ENCODE measurements at places on chromosomes 12 and 14.

DNA sequence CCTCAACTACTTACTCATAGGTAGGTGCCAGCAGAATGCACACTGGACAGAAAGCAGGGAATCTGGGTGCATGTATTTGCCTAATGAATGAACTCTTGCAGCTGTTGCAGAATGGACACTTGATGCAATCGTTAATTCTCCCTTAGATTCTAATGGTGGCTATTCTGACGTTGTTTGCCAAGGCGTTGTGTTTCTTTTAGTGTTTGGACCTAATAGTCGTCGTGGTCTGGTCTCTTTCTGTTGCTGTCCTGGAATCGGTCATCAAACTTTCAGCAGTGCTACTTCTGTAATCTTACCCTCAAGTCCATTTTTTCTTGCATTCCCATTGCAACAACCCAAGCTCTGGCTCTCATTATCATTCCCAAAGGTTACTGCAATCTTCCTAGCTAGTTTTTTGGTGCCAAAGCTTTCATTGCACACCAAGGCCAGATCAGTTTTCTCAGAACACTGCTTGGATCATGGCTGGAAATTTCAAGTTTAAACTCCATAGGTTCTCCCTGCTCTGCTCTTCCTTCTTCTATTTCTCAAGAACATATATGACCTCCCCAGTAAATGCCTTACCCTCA lies 31.3 kb downstream of the BMP4 start:
- DNase-seq: no peak

DNA sequence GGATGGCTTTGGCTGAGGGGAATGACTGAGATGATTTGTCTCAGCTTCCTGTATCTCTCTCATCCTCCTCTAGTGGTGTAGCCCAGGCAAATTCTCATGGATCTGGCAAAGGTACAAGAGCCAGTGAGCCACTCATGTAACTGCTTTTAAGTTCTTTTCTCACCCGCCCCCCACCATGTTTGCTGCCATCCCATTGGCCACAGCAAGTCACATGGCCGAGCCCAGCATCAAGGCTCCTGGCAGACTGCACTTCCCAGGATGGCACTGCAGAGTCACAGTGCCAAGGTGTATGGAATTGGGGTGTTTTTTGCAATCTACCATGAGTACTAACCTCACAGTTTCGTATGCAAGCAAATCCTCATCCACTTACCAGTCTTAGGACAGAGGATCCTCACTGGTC lies 50.9 kb downstream of the CHST11 start:
- DNase-seq: no peak

GRCh38 chr12:77115471-77115870 lies 50.1 kb upstream of the E2F7 start:
- DNase-seq: no peak

GRCh38 chr12:127260999-127261398 lies 1006.0 kb upstream of the TMEM132C start:
- DNase-seq: no peak

- peak; percentile 20 for DNase-seq
Observed at GRCh38 chr14:21734457-21735074, 60.9 kb upstream of the OR4E1 start.

- no peak for DNase-seq
Observed at GRCh38 chr12:94951071-94951934, 52.2 kb downstream of the NDUFA12 start.

GRCh38 chr12:105585107-105585506 lies 254.6 kb downstream of the C12orf75 start:
- no peak for DNase-seq

DNA sequence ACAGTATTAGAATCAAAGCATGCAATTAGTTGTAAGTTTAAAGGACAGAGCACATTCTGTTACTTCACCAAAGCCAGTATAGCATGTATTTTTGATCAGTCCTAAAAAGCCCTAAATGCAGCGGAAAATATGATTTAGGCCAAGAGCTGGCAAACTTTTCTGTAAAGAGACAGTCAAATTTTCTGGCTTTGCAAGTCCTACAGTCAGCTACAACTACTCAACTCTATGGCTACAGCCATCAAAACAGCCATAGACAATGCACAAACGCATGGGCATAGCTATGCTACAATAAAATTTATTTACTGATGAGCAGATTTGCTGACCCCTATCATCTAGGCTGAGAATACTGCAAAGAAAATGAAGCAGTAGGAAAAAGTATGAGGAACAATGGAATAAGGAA lies 52.9 kb downstream of the ATXN2 start:
- no peak for DNase-seq

DNA sequence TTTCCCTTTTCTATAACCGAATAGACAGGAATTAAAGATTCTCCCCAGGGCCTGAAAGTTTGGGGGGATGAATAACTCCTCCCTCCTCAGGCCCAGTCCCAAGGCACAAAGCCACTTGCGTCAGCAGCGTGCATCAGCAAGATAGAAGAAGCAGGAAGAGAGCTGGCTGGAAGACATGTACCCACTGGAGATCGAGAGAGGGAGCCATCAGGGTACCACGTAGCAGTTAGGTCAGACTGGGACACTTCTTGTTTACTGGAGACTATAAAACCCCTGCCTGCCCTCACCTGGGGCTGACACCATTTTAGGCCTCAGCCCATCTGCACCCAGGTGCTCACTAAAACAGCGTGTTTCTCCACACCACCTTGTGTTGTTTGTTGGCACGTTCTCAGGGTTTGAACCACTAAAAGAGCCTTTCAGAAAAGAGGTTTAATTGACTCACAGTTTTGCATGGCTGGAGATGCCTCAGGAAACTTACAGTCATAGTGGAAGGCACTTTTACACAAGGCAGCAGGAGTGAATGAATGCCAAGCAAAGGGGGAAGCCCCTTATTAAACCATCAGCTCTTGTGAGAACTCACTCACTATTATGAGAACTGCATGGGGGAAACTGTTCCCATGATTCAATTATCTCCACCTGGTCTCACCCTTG lies 93.2 kb downstream of the TMTC3 start:
- no peak for DNase-seq

DNA sequence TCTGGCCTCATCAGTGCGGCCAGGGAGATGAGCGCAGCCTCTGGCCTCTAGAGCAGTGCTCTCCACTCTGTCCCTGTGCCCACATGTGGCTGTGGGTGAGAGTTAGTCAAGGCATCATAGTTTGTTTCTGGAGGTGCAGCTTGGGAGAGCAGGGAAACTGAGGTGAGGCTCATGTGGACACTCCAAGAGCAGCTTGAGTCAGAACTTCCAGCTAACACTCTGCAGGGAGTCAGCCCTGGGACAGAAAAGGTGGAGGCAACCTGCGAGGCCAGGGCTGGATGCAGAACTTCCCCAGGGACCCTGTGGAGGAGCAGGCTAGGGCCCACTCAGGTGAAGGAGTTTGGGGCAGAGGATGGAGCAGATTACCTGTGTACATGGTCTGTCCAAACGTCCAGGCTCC lies 10.8 kb downstream of the ISCA2 start:
- no peak for DNase-seq

DNA sequence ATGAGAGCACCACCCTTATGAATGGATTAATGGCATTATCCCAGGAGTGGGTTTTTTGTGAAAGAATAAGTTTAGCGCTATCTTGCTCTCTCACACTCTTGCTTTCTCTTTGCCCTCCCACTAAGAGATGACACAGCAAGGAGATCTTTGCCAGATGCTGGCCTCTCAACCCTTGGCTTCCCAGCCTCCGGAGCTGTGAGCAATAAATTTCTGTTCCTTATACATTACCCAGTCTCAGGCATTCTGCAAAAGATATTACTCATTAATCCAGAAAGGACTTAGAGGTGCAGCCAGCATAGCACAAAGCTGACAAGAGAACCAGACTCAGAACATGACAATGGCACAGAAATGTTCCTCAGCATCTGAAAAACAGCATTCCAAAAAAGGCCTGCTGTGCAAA lies 190.6 kb downstream of the ITPR2 start:
- DNase-seq: no peak

DNA sequence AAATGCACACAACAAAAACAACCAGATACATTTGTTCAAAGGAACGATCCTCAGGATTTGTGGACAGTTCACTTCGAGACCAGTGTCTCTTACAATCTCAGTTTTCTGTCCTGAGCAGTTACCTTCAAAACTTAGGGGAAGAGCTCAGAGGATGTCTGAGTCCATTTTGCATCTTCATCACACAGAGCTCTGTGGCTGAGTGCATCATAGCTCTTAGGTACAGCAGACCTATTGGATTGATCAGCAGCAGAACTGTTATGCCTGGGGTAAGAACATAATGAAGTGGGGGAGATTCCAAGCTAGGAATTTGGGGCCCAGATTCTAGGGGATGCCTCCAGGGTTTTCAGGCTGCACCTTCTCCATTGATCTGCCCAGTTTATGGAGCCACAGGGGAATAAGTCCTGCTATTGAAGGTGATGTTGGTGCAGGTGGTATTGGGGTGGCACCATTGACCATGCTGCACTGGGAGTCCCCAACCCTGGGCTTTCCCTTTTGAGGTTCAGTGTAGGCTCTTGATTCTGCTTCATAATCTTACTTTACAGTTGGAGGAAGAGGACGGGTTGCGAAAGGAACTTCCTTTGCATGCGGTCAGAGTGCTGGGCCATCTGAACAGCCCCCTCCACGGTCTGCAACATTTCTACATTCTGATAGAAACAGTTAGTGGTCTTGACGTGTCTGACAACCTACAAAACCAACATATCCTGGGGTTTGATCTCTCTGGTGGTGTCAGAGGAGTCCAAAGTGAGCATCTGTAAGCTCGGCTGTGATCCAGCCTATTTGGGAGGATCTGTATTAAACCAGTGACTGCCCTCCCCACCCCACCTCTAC lies 112.8 kb downstream of the CHST11 start:
- DNase-seq: no peak

GRCh38 chr12:8914716-8915526 lies 612 bp downstream of the PHC1 start:
- DNase-seq: peak; percentile 11

DNA sequence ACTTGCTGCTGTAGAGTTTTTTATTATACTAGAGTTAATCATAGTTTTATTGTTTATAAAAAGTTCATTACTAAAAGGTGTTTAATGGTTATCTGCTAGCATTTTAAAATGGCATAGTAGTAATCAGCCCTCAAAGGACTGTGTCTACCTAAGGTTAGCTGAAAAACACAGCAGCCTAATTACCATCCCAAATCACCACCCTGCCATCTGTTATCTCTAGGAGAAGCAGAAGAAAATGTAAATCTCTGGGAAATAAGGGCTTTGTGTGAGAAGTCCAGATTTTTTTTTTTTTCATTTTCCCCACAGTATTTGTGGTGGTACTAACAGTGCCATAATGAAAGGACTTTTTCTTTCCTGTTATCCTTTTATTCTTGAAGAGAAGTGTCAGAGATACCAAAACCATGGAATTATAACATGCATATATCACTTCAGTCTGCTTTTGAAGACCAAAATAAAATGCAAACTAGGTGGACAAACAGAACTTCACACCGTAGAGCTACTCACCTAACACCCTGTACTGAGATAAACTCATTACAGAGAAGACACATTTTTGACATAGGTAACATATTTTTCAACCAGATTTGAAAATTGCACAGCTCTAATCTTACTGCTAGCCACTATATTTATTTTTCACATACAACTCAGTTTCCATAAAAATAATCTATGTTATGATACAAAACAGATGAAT lies 876.2 kb downstream of the C12orf50 start:
- no peak for DNase-seq

GRCh38 chr12:48454667-48455066 lies 17.7 kb upstream of the ANP32D start:
- DNase-seq: no peak

- DNase-seq: peak; percentile 76
Observed at GRCh38 chr14:69475194-69475818, 9.2 kb upstream of the PLEKHD1 start.

DNA sequence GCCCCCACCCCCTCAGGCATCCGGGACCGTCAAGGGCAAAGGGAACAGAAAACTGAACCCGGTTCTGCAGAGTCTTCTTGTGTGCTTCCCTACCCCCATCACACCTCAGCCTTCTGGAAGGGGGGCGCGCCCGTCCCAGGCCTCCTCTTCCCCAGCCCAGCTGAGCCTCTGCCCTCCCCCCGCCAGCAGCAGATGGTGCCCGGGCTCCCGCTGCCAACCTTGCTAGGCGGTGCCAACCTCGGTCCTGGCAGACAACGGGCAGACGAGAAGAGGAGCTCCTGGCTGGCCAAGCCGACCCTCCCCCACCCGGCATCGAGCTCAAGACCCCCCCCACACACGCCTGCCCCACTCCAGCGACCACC lies 8.7 kb downstream of the STAC3 start:
- peak; percentile 77 for DNase-seq

Data from COR-L47 (cell line).